NCI-H345 (cell line): ENCODE measurements at places on chromosomes 1 and 21.

- no peak for DNase-seq
Observed at GRCh38 chr1:80989455-80989854, 811.3 kb upstream of the ADGRL2 start.

DNA sequence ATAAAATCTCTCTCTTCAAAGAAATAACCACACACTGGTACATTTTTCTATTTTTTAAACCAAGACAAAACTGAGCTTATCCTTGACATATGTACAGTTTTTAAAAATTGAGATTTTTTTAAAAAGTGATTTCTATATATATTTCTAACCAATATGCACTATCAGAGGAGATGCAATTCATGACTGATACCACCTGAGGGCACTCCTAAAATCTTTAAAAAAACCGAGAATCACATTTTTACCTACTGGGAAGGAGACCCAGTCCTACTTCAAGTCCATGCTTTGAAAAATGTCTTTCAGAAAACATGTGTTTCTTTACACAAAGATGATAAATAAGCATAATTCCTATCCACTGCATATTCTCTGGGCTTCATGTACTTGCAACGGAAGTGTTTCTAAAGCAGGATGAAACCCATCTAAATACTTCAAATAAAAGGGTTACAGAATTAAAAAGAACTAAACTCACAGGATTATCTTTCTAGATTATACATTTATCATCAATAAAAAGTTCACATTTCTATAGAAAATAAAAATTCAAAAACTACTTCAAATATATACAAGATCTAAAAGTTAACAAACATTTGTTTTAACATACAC lies 98.6 kb downstream of the ENAH start:
- no peak for DNase-seq

DNA sequence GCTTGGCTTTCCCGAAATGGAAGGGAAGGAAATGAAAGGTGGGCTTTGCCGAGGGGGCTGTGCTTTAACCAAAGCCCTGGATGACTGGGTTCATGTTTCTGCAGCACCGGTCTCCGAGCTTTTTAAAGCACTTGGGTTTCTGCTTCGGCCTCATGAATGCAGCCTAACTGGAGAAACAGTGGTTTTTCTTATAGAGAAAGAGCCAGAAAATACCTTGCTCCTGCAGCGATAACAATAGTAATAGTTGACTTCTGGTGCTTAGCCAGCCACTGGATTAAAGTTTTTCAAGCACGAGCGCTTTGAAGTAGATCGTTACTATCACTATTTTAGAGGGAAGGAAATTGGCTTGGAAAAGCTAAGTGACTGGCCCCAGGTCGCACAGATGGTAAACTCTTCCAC lies 500 bp upstream of the DOCK7 start:
- no peak for DNase-seq

- DNase-seq, result peak; percentile 67
Observed at GRCh38 chr1:89821322-89822108, 683 bp downstream of the LRRC8D start.

DNA sequence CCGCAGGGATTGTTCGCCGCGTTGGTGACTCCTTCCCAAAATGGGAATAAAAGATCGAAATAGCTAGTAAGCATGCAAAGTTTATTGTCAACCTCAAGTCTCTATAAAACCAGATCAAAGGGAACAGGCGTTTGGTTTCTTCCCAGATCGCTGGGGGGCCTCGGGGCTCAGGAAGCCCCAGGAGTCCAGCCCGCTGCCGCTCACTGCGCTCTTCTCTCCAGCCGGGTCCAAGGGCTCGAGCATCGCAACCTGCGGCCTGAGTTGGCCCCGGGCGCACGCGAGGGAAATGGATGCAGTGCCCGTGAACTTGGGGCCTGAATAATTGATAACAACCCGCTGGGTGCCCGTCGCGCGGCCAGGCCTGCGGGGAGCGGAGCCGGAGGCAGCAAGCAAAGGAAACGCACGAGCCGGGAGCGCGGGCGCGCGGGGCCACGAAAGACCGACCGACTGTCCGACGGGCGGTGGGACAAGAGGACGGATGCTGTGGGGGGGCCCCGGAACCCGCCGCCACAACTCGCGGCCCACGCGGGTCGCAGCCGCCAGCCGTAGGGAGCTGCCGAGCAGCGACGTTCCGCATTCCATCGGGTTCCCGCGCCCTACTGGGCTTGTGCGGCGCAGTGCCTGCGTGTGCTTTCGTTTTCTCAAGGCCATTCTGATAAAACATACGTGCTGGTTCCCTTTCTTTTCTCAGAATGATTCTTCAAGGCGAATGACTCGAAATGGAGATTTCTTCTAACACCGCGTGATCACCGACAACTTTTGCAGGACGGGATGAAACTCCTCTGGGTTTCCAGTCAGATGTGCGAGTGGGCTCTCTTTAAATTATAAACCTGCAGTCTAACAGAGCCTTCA lies 14.0 kb upstream of the ALX3 start:
- no peak for DNase-seq

GRCh38 chr21:36713746-36714145 lies 14.8 kb downstream of the SIM2 start:
- no peak for DNase-seq

DNA sequence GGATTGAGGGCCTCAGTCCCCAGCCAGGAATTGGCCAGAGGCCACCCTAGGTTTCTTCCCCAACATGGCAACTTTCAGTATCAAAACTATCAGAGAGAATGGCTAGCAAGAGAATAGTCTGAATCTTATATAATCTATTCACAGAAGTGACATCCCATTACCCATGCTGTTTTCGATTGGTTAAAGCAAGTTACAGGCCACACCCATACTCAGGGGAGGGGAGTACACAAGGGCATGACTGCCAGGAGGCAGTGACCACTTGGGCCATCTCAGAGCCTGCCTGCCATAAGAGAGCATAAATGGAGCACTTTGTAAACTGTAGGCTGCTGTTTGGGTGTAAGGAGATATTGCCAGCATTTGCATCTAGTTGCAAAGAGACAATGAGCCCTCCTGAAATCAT lies 65.4 kb downstream of the FAM163A start:
- no peak for DNase-seq
